ENCODE measurements at places on chromosomes 12 and 14.

- DNase-seq: no peak
These were observed 9.7 kb downstream of the RHOF start for GRCh38 chr12:121783766-121784165.

GRCh38 chr12:9648701-9649531 is 20.6 kb upstream of the CLEC2D start:
- no peak for DNase-seq

- no peak for DNase-seq
These were observed 12.4 kb upstream of the SYNDIG1L start for GRCh38 chr14:74438351-74438915.

DNA sequence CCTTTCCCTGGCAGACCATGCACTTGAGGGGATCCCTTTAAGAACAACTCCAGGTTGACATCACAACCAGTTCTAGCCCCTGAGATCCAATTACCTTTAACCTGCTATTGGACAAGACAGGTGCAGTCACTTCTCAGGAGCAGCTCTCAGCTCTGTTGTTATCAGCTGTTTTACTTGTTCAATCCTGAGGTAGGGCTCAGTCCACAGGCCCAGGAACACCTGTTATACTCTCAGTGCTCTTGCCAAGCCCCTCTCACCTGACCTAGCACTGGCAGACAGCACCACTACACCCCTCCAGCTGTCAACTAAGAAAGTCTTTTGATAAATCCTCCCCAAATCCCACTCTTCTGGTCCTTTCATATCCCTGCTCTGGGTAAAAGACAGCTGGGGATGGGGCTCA is 163.9 kb upstream of the TMTC2 start:
- DNase-seq: no peak

DNA sequence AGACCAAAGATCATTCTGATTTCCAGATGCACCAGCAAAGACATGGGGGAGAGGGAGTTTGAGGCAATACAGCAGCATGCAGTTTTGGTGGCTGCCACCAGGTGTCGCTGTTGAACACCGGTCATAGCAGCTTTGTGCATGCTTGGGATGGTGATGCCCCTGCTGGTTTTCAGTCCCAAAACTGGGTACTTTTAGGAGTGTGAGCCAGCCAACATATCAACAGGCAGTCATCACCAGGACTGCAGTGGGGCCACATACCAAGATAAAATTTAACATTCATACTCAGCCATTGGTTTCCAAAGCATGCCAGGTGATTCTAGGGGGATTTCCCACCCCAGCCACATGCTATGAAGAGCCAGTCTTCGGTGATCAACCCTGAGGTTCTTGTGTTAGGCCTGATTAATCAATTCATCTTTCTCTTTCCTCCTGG is 64.2 kb downstream of the PHETA1 start:
- no peak for DNase-seq

DNA sequence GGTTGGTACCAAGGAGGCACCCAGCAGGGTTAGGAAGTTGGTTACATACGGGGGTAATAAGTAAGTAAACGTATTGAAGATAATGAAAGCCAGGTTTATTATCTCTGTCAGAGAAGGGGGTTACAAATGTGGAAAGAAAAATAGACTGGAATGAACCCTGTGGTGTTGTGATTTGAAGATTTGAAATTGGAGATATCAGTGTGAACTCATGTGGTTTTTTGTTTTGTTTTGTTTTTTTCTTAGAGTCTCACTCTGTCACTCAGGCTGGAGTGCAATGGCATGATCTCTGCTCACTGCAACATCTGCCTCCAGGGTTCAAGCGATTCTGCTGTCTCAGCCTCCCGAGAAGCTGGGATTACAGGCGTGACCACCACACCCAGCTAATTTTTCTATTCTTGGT is 14.1 kb upstream of the SLC25A3 start:
- no peak for DNase-seq

DNA sequence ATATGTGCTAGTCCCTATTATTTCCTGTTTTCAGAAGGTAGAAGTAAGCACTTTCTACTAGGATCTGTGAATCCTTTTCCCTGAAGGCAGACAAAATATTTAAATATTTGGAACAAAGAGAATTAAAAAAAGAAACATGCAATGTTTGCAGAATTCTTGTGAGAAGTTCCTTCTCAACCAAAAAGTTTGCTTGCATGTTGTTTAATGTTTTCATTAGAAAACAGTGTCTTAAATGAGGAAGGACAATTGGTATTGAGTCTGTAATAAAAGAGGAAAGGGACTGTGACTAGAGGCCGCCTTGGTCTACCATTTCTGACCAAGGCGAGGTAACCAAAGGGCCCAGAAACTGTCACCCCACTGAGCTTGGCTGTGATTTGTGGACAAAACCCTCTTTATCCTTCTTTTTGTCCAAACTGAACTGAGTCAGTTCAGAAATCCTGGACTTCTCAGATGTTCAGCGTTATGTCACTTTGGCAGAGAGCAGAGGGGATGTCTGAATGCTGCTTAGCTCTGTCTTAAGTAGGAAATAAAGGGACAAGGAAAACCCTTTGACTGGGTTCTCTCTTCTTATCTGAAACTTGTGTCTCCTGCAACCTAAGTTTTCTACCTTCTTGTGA is 129.8 kb upstream of the CPM start:
- DNase-seq: no peak

DNA sequence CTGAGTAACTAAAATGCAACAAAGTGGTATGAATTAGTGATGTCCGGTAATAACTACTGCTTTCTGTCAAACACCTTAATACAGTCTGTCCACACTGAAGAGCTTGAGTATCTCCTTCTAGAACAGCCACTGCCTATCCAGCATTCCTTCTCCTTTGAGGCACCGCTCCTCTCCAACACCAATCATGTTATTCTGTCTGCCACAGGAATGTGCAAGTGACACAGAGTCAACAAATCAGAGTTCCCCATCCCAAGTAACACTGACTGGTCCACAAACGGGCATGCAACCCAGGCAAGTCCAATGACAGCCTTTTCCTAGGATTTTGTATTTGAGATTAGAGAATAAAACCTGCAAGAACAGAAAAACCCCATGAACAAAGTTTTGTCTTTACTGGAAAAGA is 3.8 kb downstream of the GXYLT1 start:
- DNase-seq: no peak

DNA sequence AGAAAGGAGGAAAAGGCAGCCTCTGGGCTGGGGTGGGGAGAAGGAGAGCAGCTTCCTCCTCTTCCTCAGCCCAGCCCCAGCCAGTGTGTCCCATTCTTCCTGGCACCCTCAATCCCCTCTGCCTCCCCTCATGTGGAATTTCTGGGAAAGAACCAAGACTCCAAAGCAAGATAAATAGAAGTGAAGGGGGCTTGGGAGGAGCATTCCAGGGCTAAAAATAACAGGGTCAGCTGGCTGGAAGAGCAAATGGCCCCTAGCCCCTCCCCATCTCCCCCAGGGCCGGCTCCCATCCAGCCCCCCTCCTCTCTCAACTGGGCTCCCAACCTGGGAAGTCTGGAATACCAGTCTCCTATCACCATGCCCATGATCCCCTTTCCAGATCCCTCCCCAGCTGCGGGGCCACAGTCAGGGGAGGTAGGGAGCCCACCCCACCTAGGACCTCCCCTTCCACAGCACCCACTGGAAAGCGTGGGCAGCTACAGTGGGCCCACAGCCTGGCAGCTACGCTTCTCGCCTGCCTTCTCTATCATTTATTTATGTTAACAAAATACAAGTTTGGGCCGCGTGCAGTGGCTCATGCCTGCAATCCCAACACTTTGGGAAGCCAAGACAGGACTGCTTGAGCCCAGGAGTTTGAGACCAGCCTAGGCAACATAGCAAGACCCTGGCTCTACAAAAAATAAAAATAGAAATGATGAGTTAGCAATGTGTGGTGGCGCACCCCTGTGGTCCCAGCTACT is 88.3 kb downstream of the IRF2BPL start:
- DNase-seq: no peak

GRCh38 chr14:73058922-73059673 is 764 bp downstream of the RBM25 start:
- no peak for DNase-seq

DNA sequence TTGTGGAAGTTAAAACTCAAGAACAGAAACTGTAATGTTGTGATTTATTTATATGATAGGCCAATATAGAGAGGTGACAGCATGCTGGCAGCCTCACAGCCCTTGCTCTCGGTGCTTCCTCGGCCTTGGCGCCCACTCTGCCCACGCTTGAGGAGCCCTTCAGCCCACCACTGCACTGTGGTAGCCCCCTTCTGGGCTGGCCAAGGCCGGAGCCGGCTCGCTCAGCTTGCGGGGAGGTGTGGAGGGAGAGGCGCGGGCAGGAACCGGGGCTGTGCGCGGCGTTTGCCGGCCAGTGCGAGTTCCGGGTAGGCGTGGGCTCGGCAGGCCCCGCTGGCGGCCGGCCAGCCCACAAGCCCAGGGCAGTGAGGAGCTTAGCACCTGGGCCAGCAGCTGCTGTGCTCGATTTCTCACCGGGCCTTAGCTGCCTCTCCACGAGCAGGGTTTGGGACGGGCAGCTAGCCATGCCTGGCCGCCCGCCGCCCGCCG is 65.8 kb upstream of the SLC8A3 start:
- DNase-seq: no peak

GRCh38 chr14:89614009-89614691 is 197.1 kb upstream of the FOXN3 start:
- DNase-seq: no peak

DNA sequence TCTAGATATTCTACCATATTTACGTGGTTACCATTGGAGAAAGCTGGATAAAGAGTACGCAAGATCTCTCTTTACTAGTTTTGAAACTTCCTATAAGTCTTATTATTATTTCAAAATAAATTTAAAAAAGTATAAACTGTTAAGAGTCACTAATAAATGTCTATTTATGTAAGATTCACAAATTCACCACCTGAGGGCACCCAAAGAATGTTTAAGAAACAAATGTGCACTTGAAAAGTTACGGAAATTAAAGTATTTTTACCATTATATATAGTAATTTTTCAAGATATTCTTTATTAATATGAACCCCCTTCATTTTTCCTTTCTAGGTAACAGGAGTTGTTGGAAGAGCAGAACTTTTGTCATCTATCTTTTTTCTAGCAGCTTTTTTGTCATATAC is 11.9 kb downstream of the TMTC3 start:
- no peak for DNase-seq

- DNase-seq: peak; percentile 65
These were observed at the start of gene EPS8 for GRCh38 chr12:15789220-15790171. Gene EPS8 (minus strand): TSS chr12:15789388. CDS start chr12:15682951, 106,437 bp downstream.

DNA sequence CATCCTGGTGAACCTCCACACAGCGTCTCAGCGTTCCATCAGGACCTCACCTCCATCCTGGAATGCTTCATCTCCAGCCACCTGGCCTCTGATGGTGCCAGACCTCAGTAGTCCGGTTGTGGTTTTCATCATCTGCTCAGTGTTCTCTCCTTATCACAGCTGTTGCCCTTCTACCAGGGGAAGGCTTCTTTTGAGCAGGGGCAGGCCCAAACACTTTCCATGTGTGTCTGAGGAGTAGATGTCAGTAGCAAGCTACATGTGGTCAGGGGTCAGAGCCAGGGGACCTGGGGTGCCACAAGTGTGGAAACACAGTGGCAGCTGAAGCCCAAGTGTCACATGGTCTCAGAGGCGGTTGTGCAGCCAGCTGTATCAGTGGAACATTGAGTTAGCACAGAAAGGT is 30.2 kb upstream of the FGD4 start:
- DNase-seq: no peak

DNA sequence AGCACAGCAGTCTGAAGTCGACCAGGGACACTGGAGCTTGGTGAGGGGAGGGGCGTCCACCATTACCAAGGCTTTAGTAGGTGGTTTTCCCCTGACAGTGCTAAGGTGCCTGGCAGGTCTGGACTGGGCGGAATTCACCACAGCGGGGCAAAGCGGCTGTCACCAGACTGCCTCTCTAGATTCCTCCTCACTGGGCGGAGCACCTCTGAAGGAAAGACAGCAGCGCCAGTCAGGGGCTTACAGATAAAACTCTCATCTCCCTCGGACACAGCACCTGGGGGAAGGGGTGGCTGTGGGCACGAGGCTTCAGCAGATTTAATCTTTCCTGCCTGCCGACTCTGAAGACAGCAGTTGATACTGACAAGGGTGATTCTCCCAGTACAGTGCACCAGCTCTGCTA is 39.1 kb downstream of the DDHD1 start:
- DNase-seq: no peak

DNA sequence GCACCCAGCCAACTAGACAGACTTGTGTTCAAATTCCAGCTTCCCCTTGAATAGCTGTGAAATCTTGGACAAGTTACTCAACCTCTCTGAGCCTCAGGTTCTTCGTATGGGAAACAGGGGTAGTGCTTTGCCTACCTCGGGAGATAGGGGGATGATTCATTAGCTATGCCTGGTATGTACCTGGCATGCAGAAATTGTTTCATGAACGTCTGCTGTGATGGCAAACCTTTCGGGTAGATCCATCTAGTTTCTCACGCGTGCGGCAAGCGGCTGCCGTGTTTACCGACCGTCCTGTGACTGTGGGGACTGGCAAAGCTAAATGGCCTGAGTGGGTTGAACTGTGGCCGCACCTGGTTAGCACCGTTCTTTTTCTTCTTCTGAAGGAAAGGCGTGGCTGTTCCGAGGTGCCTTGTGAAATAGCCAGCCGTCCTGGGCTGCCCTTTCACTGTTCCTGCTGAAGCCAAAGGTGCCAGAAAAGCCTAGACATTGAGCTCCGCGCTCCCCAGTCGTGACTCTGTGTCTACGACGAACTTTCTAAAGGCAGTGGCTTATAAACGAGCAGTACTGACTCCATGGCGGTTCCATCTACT is 40.6 kb upstream of the MED13L start:
- no peak for DNase-seq

DNA sequence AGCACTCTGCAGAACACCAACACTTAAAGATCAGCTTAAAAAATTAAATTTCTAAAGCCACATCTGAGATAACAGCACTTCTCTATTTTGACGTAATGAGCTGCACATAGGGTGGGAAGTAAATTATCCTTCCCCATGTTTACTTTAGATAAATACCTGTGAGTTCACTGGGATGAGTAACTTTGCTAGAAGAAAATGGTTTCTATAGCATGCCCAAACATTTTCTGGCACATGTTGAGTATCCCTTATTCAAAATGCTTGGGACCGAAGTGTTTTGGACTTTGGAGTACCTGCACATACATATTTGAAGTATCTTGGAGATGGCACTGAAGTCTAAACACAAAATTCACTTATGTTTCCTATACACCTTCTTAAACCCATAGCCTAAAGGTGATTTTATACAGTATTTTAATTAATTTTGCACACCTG is 6.6 kb downstream of the SLC38A2 start:
- no peak for DNase-seq

DNA sequence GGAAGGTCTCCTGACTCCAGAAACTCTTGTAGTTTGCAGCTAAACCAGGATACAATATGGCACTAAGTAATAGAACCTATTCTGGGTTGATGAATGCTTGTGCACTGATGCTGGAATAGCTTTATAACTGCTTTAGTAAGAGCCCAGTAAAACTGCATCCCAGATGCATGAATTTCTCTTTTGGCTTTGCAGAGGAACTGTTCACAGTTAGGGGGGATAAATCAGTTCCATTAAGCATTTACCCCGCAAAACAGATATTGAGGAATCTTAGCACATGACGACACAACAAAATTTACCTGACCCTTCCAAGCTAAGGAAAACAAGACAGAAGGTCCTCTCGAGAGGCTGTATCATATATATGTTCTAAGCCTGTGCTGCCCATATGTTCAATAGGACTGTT is 457.4 kb downstream of the FOXG1 start:
- no peak for DNase-seq
